WTC11 (cell line): ENCODE measurements at places on chromosomes 7 and 10. TPM values are rescaled to one million over a fixed set of nuclear protein-coding genes. Genes with fewer than 3 reads are reported as not detected.

Gene SLC26A5
- total RNA-seq = 0.15 to 0.46 TPM (median 0.41 TPM) in 3 replicates

Gene FAM25G
- not detected in 3 replicates for total RNA-seq

Gene CPED1
- total RNA-seq = 0.30 to 0.98 TPM (median 0.44 TPM) in 3 replicates

Gene WDR86
- total RNA-seq = 24.4 to 32.4 TPM (median 30.7 TPM) in 3 replicates

Gene SLC18A3
- 0.07 to 0.13 TPM (median 0.09 TPM) in 3 replicates for total RNA-seq

Gene SLC13A1
- total RNA-seq = 0.04 TPM in 1 of 3 replicates, not detected in the others

Gene CRPPA
- total RNA-seq = 0.66 to 0.87 TPM (median 0.76 TPM) in 3 replicates

Gene LIPN
- not detected in 3 replicates for total RNA-seq

Gene SEMA3D
- 2.2 to 3.8 TPM (median 2.9 TPM) in 3 replicates for total RNA-seq

Gene SMO
- total RNA-seq = 56.9 to 61.4 TPM (median 60.3 TPM) in 3 replicates

Gene ATP6V1F
- 117 to 121 TPM (median 120 TPM) in 3 replicates for total RNA-seq

Gene PON3
- total RNA-seq = 0.37 to 0.62 TPM (median 0.42 TPM) in 3 replicates

Gene UPK3BL1
- total RNA-seq = 21.3 to 27.4 TPM (median 23.2 TPM) in 3 replicates

Gene ELN
- 3.3 to 5.4 TPM (median 3.9 TPM) in 3 replicates for total RNA-seq

Gene CALML3
- total RNA-seq = not detected in 3 replicates

Gene CALHM1
- total RNA-seq = 0.30 to 0.55 TPM (median 0.39 TPM) in 3 replicates

Gene GRM8
- total RNA-seq = 2.1 to 2.4 TPM (median 2.3 TPM) in 3 replicates

Gene C10orf105
- total RNA-seq = 0.48 to 0.99 TPM (median 0.85 TPM) in 3 replicates

Gene SH2B2
- total RNA-seq = 14.7 to 16.5 TPM (median 15.9 TPM) in 3 replicates

Gene SOSTDC1
- total RNA-seq = 0.09 to 0.23 TPM (median 0.15 TPM) in 3 replicates

Gene PLAC9
- 4.6 to 7.3 TPM (median 6.6 TPM) in 3 replicates for total RNA-seq

Gene OGDHL
- 35.1 to 42.0 TPM (median 36.5 TPM) in 3 replicates for total RNA-seq

Gene CCL26
- total RNA-seq = 9.8 to 19.5 TPM (median 18.5 TPM) in 3 replicates

Gene GPR15LG
- not detected in 3 replicates for total RNA-seq

Gene MYL10
- not detected in 3 replicates for total RNA-seq

Gene KCNMA1
- total RNA-seq = 4.1 to 7.3 TPM (median 5.3 TPM) in 3 replicates

Gene EGFR
- total RNA-seq = 5.9 to 7.6 TPM (median 6.0 TPM) in 3 replicates

Gene STAM
- 20.7 to 24.2 TPM (median 22.9 TPM) in 3 replicates for total RNA-seq

Gene AGR2
- total RNA-seq = 0.32 to 1.6 TPM (median 1.4 TPM) in 3 replicates

Gene CACNA2D1
- 21.9 to 33.3 TPM (median 22.9 TPM) in 3 replicates for total RNA-seq

Gene TAS2R41
- total RNA-seq = 0.31 to 0.44 TPM in 2 of 3 replicates, not detected in the other

Gene TMEM176A
- 0.30 to 0.74 TPM (median 0.64 TPM) in 3 replicates for total RNA-seq

Gene AFAP1L2
- total RNA-seq = 3.6 to 5.0 TPM (median 4.5 TPM) in 3 replicates

Gene TDRD1
- total RNA-seq = 0.57 to 0.70 TPM (median 0.69 TPM) in 3 replicates

Gene GIMAP1
- total RNA-seq = 0.05 to 0.09 TPM in 2 of 3 replicates, not detected in the other

Gene SEMA3C
- total RNA-seq = 1.6 to 3.1 TPM (median 2.1 TPM) in 3 replicates

Gene MRLN
- total RNA-seq = not detected in 3 replicates

Gene TBC1D12
- 2.2 to 3.1 TPM (median 2.6 TPM) in 3 replicates for total RNA-seq

Gene RPP30
- 50.3 to 56.4 TPM (median 53.0 TPM) in 3 replicates for total RNA-seq

Gene MINPP1
- total RNA-seq = 25.5 to 29.9 TPM (median 29.1 TPM) in 3 replicates

Gene NRG3
- total RNA-seq = 7.0 to 8.4 TPM (median 7.3 TPM) in 3 replicates
